ENCODE measurements at places on chromosomes 6 and 20.
A peak's percentile ranks its signal among the peaks of the same experiment; 100 is the strongest.

GRCh38 chr6:83190626-83191025 lies 2.4 kb downstream of the PGM3 start:
- DNase-seq: no peak
- H3K27me3 ChIP-seq: no peaks in the 10 kb centered on the region
- peaks cover 30% of the 10 kb centered on the region for H3K4me1 ChIP-seq
- peak overlapping the region; percentile 99 for H3K4me3 ChIP-seq
- peaks cover 19% of the 10 kb centered on the region for H3K36me3 ChIP-seq
- no peak overlapping the region for H3K27ac ChIP-seq

DNA sequence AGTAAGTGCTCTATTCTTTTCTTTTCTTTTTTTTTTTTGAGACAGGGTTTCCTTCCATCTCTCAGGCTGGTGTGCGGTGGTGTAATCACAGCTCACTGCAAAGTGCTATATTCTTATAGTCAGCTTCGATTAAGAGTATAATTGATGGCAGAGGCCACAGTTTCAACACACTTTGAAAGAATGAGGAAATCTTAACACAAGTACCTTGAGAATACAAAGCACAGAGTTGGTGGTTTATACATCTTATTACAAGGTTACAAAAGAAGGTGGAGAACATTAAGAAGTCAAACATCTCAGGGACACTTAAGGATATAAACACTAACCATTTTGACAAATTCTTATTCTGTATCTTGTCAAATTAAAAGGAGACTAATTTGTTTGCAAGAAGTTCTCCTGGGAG lies 180.5 kb downstream of the SOD2 start:
- no peak overlapping the region for H3K4me3 ChIP-seq
- no peaks in the 10 kb centered on the region for H3K36me3 ChIP-seq
- H3K4me1 ChIP-seq: no peaks in the 10 kb centered on the region
- peaks cover 4% of the 10 kb centered on the region for H3K27me3 ChIP-seq

DNA sequence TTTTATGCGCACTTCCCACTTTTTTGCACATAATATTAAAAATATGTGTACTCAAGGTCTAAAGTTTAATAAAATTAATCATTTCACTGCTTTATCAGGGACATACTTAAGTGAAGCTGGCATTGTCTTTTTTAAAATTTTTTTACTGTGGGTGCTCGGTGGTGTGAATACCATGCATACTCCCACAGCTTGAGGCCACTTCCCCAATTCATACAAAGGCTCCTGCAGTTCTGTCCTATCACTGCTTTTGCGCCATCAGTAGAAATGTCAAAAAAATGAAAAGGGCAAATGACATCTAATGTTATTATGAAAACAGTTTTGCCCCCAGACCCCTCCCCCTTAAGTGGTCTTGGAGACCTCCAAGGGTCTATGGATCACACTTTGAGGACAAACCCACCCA lies 464.1 kb upstream of the ARID1B start:
- H3K27me3 ChIP-seq: peaks cover 4% of the 10 kb centered on the region
- no peak overlapping the region for H3K27ac ChIP-seq
- no peaks in the 10 kb centered on the region for H3K36me3 ChIP-seq
- no peak for DNase-seq
- no peaks in the 10 kb centered on the region for H3K4me1 ChIP-seq
- no peak overlapping the region for H3K4me3 ChIP-seq

DNA sequence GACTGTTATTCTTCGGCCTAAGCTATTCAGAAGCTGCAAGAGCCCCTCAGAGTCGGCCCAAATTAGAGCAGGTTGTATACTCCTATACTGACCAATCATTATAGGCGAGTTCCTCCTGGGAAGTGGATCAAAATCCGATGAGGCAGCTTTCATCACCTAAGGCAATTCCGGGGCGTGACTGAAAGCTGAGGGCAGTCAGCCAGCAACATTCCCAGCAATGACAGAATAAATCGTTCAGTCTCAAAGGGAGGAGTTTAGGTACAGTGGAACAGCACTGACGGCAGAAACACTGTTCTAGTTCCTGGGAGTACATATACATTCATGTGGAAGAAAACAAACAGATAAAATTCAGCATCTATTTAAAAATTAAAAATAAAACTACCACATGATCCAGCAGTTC lies 10.8 kb downstream of the HLA-DQB2 start:
- no peak overlapping the region for H3K27ac ChIP-seq
- no peaks in the 10 kb centered on the region for H3K4me1 ChIP-seq
- H3K27me3 ChIP-seq: peaks cover 43% of the 10 kb centered on the region
- no peaks in the 10 kb centered on the region for H3K36me3 ChIP-seq
- H3K4me3 ChIP-seq: no peak overlapping the region
- DNase-seq: no peak

DNA sequence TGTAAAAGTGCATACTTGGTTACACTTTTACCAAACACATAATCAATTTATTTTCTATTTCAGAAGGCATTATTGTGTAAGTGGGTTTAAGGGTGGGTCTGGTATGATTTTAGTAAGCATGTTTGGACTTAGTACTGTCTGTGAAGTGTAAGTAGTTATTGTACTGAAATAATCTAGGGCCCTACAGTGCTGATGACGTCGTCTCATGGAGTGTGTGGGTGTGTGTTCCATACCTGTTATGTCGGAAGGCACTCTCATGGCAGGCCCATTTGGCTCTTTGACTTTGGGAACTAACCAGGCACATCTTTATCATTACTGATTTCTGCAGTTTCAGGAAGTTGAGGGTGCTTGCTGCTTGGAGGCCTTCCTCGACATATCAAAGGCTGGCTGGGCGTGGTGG lies 155.1 kb downstream of the SASH1 start:
- H3K27ac ChIP-seq: no peak overlapping the region
- peaks cover 33% of the 10 kb centered on the region for H3K4me1 ChIP-seq
- H3K27me3 ChIP-seq: no peaks in the 10 kb centered on the region
- peaks cover 9% of the 10 kb centered on the region for H3K36me3 ChIP-seq
- no peak overlapping the region for H3K4me3 ChIP-seq

GRCh38 chr20:21016751-21017150 lies 89.4 kb downstream of the LINC00237 start:
- peaks cover 42% of the 10 kb centered on the region for H3K27me3 ChIP-seq
- H3K4me3 ChIP-seq: no peak overlapping the region
- DNase-seq: no peak
- no peak overlapping the region for H3K27ac ChIP-seq
- peaks cover 12% of the 10 kb centered on the region for H3K4me1 ChIP-seq

- no peaks in the 10 kb centered on the region for H3K27me3 ChIP-seq
- H3K4me1 ChIP-seq: peaks cover 2% of the 10 kb centered on the region
- H3K27ac ChIP-seq: no peak overlapping the region
Observed at GRCh38 chr6:133179481-133179880, 61.7 kb upstream of the EYA4 start.

DNA sequence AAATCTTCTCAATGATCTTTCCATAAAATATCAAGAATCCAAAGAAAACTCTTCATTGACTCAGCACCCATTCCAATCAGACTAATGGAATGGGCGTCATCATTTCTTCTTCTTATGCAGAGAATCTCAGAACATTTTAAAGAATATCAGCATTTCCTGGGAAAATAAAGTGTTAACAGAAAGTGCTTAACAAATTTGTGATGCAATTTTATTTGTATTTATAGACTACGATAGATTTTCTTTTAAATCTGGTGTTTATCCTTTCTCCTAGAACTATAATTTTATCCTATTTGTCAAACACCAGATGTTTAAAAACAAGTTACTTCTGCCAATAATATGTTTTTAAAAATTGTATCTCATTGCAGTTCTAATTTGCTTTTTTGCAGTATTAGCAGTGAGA lies 330.7 kb downstream of the COL12A1 start:
- no peak for DNase-seq
- no peaks in the 10 kb centered on the region for H3K36me3 ChIP-seq
- H3K4me1 ChIP-seq: peaks cover 17% of the 10 kb centered on the region
- no peak overlapping the region for H3K27ac ChIP-seq
- no peak overlapping the region for H3K4me3 ChIP-seq

DNA sequence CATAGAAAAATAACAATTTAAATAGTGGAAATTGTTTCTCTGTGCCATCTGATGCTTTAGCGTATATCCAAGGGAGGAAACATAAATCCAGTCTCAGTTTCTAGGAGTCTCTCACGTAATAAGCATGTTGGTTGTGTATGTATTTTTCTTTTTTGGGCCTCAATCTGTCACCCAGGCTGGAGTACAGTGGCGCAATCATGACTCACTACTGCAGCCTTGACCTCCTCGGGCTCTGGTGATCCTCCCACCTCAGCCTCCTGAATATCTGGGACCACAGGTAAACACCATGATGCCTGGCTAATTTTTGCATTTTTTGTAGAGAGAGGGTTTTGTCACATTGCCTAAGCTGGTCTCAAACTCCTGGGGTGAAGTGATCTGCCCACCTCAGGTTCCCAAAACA lies 78.6 kb upstream of the PLN start:
- no peak overlapping the region for H3K27ac ChIP-seq

GRCh38 chr20:25600632-25601031 lies 15.3 kb upstream of the NINL start:
- no peaks in the 10 kb centered on the region for H3K4me1 ChIP-seq
- no peak overlapping the region for H3K4me3 ChIP-seq
- H3K36me3 ChIP-seq: no peaks in the 10 kb centered on the region
- no peaks in the 10 kb centered on the region for H3K27me3 ChIP-seq

DNA sequence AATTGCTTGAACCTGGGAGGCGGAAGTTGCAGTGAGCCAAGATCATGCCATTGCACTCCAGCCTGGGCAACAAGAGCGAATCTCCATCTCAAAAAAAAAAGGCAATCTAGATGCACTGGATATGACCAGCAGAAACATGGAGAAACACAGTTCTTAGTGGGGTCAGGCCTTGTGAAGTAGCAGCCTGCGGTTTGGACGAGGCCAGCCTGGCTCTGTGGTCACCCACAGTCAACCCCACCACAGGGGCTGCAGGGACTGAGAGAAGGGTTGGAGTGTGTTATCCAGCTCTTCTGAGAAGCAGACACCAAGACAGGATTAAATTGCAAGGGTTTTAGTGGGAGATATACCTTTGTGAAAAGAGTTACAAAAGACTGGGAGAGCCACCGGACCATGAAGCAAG lies 194.3 kb upstream of the PROKR2 start:
- H3K4me3 ChIP-seq: no peak overlapping the region
- H3K27me3 ChIP-seq: peaks cover 1% of the 10 kb centered on the region
- no peak overlapping the region for H3K27ac ChIP-seq
- no peaks in the 10 kb centered on the region for H3K4me1 ChIP-seq

DNA sequence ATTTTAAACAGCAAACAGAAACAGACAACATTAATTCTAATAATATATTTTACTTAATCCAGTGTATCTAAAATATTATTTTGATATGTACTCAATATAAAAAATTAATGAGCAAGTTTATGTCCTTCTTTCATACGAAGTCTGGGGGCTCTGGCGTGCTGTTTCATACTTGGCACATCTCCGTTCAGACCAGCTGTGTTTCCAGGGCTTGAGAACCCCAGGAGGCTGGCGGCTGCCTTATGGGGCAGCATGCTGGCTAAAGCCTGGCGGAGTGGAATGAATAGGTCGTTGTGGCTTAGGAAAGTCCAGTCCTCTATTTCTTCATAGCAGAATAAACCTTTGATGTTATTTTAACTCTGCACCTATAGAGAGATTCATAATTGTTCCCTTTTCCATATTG lies 43.3 kb downstream of the DUSP22 start:
- H3K4me1 ChIP-seq: peaks cover 7% of the 10 kb centered on the region
- no peak overlapping the region for H3K27ac ChIP-seq
- no peak overlapping the region for H3K4me3 ChIP-seq
- no peak for DNase-seq
- H3K36me3 ChIP-seq: no peaks in the 10 kb centered on the region

GRCh38 chr6:6546318-6547109 lies 42.0 kb upstream of the LY86 start:
- peak overlapping the region; percentile 68 for H3K4me3 ChIP-seq
- peaks cover 69% of the 10 kb centered on the region for H3K27me3 ChIP-seq
- no peaks in the 10 kb centered on the region for H3K36me3 ChIP-seq
- H3K4me1 ChIP-seq: peaks cover 14% of the 10 kb centered on the region
- no peak overlapping the region for H3K27ac ChIP-seq
- DNase-seq: peak; percentile 63

DNA sequence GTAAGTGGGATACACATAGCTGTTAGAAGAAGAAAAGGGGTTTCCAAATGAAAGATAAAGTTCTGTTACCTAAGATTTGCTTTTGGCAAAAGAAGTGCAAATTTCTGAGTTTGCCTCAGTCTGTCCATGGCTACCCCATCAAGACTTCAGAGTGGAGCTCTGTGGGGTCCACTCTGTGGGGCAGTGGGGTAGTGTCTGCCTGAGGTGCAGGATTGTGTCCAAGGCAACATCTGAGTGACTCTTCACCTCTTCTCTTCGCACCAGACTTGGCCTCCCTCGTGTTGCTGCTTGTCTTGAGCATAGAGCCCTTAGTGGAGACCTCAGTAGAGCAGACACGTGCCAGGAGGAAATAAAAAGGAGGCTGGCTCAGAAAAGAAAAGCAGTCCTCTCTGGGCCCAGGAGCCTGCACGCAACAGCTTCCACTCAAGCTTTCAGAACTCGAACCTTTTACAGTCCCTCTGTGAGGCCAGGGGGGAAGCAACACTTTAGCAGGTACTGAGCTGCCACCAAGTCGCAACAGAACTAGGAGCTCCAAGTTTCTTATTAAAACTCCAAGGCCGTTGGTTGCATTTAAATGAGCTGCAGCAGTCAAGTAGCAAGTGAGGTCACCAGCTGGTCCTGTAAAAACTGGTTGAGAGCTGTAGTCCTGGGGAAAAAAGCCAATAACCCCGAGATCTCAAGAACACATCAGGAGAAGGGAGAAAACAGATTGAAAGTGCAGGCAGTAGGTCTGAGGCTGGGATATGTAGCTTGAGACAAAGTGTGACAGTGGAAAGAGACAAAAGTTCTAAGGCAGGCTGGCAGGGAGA lies 413.5 kb downstream of the CDC5L start:
- H3K27me3 ChIP-seq: no peaks in the 10 kb centered on the region
- H3K4me3 ChIP-seq: no peak overlapping the region
- H3K4me1 ChIP-seq: peaks cover 20% of the 10 kb centered on the region
- no peak overlapping the region for H3K27ac ChIP-seq

DNA sequence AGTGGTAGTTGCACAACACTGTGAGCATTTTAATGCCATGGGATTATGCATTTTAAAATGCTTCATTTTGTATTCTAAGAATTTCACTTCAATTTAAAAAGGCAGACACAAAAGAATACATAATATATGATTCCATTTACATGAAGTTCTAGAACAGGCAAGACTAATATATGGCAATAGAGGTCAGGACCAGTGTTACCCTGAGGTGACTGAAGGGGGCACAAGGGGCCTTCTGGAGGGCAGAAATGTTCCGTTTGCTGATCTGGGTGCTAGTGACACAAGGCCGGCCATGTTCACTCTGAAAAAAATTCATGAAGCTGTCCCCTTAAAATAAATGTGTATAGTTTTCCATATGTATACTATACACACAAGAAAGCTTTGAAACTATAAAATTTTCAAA lies 28.5 kb downstream of the TASP1 start:
- H3K4me1 ChIP-seq: peaks cover 23% of the 10 kb centered on the region
- no peak overlapping the region for H3K27ac ChIP-seq
- H3K27me3 ChIP-seq: no peaks in the 10 kb centered on the region

GRCh38 chr6:51614725-51615124 lies 472.7 kb downstream of the PKHD1 start:
- no peaks in the 10 kb centered on the region for H3K36me3 ChIP-seq
- no peak overlapping the region for H3K4me3 ChIP-seq
- no peak overlapping the region for H3K27ac ChIP-seq
- peaks cover 3% of the 10 kb centered on the region for H3K4me1 ChIP-seq

All from mesothelial cell of epicardium (in vitro differentiated cells).